ENCODE measurements at places on chromosomes 1 and 21. TPM values are rescaled to one million over a fixed set of nuclear protein-coding genes. Genes with fewer than 3 reads are reported as not detected.

Gene CTBS
- 3.8 TPM for total RNA-seq

Gene HES2
- not detected for total RNA-seq

Gene S100A5
- total RNA-seq = not detected

Gene PHF13
- total RNA-seq = 13.8 TPM

Gene SPATA21
- total RNA-seq = 0.31 TPM

Gene NFIA
- 84.5 TPM for total RNA-seq

Gene KRTAP19-3
- total RNA-seq = not detected

Gene CBS
- 122 TPM for total RNA-seq

All from parietal lobe (tissue), 2 donors.